CD4-positive, alpha-beta T cell treated with Interleukin-6 for 4 hours (primary cell): ENCODE measurements at places on chromosomes 6 and 20.

DNA sequence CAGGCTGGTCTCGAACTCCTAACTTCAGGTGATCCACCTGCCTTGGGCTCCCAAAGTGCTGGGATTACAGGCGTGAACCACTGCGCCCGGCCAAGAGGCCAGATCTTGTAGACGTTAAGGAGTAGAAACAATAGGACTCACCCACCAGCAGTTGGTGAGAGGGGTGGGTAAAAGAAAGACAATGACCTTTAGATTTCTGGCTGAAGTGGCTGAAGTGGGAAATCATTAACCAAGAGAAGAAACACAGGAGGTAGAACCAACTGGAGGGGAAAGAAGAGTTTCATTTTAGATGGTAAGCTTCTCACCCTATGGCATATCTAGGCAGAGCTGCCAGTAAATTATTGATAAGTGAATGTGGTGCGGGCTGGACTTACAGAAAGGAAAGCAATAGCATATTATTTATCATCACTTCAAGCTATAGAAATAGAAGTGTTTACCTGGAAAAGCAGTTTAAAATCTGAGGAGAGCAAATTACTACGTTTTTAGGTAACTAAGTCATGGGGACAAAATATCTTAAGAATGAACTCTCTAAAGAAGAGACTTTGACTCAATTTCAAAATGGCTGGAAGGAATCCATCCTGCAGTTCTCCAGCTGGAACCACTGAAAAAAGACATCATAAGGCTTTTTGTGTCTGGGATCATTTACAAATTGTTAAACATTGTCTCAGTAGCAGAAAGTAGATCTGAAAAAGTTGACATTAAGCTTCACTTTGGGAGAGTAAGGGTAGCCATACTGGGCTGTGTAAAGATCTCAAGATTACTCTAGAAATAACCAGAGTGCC lies 109.6 kb downstream of the ALDH8A1 start:
- no peak for DNase-seq

- no peak for DNase-seq
Observed at GRCh38 chr20:45971425-45971674, 653 bp downstream of the ZNF335 start.

GRCh38 chr20:675453-676314 lies at the start of gene SCRT2:
TSS of gene SCRT2 (minus strand) at chr20:675802. CDS start at chr20:675601, 201 bp downstream.
- DNase-seq: peak; percentile 68

DNA sequence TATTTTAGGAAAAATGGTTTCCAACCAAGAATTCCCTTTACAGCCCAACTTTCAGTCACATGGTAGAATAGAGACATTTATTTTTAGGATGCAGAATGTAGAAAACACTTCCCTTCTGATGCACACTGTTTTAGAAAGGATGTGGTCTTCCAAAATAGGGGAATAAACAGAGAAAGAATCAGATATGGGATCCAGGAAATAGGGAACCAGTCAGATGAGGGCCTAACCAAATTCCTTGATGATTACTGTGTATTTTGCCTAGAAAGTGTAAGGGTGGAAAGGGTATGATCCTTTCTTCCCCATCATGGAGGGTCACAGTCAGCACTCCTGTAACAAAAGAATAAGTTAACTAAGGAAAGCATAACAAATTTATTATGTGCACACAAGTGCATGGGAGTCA lies 27.4 kb downstream of the SLX4IP start:
- no peak for DNase-seq

GRCh38 chr6:97653517-97653916 lies 370.5 kb upstream of the MMS22L start:
- no peak for DNase-seq
